ENCODE measurements at places on chromosomes 3 and 15.

- DNase-seq = no peak
Observed at GRCh38 chr3:72284471-72284870, 499.5 kb upstream of the PROK2 start.

DNA sequence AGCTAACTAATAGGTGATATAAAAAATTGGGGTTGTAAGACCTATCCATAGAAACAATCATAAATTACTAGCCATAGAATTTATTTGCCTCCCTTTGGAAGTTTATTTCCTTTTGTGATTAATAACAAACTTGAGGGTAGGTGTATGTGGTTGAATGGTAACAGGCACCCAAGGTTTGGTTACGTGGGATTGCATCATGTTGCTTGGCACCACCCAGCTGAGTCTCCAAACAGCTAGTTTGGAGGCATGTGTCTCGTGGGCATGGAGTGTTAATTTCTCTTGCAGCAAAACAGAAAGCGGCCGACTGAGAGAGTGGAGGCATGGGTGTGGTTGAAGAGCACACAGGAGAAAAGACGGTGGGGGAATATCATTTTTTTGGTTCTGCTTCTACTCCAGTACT is 441.4 kb downstream of the CNTN4 start:
- DNase-seq = no peak

GRCh38 chr3:63892773-63893352 is 19.3 kb downstream of the SCAANT1 start:
- DNase-seq = no peak

- DNase-seq = no peak
Observed at GRCh38 chr3:61645148-61645547, 83.8 kb downstream of the PTPRG start.

DNA sequence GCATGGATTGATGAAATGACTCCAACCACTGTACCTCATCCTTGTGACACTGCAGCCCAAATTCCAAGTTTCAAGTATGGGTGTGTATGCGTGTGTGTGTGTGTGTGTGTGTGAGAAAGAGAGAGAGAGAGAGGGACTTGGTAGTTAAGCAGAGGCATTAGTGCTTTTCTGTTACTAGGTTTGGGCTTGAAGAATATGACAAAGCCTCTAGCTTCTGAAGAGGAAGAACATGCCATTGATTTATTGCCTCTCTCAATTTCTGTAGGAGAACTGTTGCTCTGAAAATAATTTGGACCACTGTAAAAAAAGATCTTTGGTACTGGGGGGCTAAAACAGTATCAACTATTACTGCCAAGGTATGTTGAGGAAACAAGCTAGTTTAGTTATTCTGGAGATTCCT is 139.2 kb downstream of the AQP9 start:
- no peak for DNase-seq

Measured in left hindlimb (tissue), 1 donor.